ENCODE measurements at places on chromosomes 16 and 17.

- DNase-seq = no peak
Measured at GRCh38 chr17:77164483-77165091, 23.8 kb downstream of the SEC14L1 start.

DNA sequence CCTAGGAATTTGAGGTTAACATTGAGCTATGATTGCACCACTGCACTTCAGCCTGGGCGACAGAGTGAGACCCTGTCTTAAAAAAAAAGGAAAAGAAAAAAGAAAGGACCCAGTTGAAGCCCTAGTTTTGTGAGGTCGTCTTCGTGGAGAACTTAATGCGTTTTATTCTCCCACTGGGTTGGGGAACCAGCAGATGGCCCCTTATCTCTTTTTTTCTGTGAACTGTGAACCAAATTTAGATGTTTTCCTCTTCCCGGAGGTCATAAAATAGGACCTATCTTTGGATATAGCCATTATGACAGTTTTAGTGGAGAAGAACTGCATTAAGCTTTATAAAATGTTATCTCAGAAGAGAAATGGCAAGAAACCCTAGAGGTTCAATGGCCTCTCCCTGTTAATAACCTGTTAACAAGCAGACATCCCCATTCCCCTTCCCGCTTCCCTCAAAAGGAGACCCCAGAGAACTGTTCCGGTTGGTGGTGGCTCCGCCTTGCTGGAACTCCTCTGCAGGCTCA lies 23.5 kb downstream of the KIAA0513 start:
- DNase-seq = no peak

GRCh38 chr16:15032547-15033308 lies 23.1 kb downstream of the NTAN1 start:
- peak; percentile 68 for DNase-seq

- DNase-seq = no peak
Measured at GRCh38 chr16:20878682-20879147, 21.4 kb downstream of the DCUN1D3 start.

GRCh38 chr16:46775214-46775613 lies 27.1 kb upstream of the MYLK3 start:
- peak; percentile 34 for DNase-seq

DNA sequence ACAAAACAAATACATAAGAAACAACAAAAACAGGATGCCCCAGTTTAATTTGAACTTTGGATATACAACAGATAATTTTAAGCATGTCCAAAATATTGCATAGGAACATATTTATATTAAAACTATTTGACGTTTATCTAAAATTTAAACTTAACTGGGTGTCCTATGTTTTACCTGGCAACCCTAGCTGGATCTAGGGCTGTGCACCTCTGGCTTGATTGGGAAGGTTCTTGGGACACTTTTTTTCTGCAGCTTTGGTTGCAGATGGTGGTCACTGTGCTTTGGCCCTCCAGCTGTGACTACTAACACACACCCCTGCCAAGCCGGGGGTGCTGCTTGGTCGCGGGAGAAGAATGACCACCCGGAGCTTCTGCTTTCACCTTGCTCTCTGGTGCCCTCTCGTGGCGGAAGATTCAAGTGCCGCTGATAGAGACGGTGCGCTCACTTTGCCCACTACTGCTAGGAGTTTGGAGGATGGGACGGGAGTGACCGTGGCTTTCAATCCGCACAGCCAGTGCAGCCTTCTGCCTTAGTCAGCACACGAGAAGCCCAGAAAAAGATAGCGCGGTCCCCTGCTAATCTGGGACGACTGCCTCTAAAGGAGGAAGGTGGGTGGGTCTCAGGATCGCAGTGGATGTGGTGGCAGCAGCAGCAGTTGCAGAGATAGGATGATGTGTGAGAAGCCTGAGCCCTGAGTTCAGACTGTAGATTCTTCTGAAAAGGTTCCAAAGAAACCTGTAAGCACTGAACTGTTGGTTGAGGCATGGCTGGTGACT lies 6.7 kb downstream of the SPACA3 start:
- DNase-seq = peak; percentile 76

DNA sequence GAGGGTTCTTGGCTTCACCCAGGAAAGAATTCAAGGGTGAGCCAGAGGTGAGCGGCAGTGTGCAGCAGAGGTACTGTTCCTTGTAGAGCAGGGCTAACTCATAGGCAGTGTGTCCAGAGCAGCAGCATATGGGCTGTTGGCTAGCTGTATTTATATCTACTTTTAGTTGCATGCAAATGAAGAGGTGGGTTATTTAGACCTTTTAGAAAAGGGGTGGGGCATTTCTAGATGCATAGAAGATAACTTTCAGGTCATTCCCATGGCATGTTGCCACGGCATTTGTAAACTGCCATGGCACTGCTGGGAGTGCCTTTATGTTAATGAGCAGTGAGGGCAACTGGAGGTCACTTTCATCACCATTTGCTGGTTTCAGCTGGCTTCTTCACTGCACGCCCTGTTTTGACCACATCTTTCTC lies 141.0 kb downstream of the STX8 start:
- peak; percentile 34 for DNase-seq

DNA sequence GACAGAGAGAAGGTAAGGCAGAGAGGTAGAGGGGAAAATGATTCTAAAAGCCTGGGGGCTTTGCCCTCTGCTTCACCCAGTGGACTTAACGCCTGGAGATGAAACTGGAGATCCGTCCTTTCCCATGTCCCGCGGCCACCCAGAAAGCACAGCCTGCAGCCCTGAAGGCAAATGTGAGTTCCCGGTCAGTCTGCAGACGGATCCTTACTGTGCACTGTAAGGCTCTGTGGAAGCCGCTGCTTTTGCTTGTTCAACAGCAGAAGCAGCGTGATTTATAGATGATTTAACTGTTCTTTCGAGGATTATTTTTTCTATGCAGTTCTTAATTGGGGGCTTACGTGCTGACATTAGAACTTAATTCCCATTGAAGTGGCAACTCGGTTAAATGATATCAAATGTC lies 290.4 kb downstream of the FOXL1 start:
- peak; percentile 32 for DNase-seq

- DNase-seq = no peak
Measured at GRCh38 chr16:69514356-69514755, 51.4 kb upstream of the NFAT5 start.

DNA sequence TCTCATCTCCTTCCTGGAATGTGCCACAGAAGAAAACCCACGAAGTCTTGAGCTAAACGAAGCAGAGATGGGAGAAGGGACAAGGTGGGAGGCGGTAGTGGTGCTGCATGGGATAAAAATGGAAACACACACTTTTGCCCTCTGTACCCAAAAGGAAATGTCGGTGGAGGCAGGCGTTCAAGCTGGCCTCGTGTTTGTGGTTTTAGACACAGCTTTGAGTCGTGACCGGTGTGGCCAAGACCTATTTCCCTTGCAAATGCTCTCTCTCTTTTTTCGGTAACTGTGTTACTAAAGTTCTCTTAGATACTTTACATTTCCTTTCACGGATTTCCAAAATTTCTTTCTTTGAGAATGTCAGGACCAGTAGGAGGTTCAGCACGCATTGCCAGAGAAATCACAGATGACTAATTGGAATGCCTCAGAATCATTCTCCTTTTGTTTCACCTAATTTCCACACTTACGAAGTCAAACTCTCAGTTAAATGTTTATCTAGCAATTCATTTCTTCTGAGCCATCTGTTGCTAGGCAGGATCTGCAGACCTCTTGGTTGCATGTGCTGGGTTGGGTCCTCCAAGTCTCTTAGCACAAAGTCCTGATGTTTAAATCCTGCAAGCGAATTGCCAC lies 412.3 kb downstream of the MAF start:
- DNase-seq = no peak

DNA sequence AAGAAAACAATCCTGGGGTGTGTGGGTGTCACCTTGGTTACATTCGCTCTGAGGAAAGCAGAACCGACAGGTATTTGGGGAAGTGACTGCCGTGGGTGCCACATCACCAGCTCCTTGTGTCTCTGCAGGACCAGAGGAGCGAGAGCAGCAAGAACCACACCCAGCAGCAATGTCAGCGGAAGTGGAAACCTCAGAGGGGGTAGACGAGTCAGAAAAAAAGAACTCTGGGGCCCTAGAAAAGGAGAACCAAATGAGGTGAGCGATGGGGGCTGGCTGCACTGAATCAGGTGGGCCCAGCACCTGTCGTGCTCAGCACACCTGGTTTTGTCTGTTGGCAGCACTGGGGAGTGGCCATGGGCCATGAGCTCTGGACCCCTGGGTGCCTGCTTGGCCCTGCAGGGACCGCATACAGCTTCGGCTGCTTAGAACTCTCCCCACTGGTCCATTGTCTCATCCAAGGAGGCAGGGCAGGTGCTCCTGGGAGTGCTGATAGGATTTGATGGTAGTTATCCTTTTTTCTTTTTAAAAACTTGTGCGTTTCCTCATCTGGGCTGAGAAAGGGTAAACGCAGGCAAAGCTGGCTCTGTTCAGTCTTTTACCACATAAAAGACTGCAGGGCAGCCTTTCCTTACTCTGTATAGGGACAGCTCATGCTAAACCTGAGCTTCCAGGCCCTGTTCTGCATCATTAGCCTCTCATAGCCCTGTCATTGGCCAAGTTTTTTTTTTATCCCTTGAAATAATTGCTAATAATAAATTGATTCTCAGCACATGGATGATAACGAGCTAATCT lies 29.4 kb downstream of the HMOX2 start:
- no peak for DNase-seq

DNA sequence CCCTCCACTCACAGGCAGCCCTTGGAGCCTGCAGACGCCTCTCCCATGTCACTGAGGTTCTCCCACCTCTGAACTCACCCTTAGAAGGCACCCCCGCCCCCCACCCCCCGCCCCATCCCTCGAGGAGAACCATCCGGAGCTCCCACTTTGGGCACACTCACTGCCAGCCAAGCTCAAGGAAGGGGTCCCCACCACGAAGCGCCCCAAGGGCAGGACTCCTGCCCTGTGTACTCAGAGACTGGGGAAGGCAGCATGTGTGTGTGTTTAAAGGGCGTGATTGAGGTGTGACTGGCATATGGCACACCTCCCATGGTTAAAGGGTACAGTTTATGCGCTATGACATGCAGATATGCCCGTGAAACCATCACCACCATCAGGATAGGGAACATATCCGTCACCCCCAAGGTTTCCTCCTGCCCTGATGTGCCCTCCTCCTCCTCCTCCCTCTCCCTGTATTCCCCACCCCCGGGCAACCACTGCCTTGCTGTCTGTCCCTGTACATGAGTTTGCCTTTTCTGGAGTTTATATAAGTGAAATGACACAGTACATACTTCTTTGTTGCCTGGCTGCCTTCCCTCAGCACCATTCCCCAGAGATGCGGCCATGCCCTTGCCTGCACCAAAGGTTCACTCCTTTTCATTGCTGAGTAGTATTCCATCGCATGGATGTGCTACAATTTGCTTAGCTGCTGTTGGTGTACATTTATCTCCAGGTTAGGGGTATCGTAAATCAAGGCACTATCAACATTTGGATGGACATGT lies 14.0 kb upstream of the RBFOX3 start:
- DNase-seq = no peak

GRCh38 chr16:799948-800833 lies at the start of gene GNG13:
Gene GNG13, minus strand, starts transcription at chr16:800734. Its CDS starts 1,657 bp downstream, at chr16:799077.
- DNase-seq = no peak

DNA sequence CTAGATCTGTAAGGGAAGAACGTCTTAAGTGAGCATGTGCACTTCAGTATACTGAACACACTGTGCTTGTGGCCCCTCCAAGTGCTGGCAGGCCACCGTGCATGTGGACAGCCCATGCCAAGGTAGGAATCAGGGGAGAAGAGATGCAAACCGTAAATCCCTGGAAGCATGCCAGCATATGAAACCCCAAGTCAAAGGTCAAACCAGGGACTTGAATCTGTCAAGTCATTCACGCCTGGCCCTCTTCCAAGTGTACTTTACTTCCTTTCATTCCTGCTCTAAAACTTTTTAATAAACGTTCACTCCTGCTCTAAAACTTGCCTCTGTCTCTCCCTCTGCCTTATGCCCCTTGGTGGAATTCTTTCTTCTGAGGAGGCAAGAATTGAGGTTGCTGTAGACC lies 2.8 kb upstream of the ATXN2L start:
- DNase-seq = no peak

- DNase-seq = no peak
Measured at GRCh38 chr17:66714046-66715023, 120.6 kb upstream of the CACNG5 start.

- DNase-seq = no peak
Measured at GRCh38 chr17:11916091-11916490, 81.2 kb downstream of the ZNF18 start.

DNA sequence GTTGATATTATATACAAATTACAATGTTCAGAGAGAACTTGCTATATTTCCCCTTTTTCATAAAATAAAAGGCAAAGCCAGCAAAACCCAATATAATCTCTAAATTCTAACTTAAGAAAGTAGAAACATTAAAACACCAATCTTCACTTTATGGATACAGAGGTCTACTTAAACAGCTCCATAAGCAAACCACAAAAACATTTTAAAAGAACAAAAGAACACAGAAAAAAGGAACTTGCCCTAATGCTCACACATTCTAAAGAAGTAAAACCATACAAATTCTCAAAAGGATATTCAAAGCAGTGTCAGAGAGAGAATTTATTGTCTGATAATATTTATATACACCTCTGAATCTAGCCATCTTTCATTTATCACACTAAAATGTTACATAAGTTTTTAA lies 606 bp downstream of the ABCA10 start:
- DNase-seq = no peak

DNA sequence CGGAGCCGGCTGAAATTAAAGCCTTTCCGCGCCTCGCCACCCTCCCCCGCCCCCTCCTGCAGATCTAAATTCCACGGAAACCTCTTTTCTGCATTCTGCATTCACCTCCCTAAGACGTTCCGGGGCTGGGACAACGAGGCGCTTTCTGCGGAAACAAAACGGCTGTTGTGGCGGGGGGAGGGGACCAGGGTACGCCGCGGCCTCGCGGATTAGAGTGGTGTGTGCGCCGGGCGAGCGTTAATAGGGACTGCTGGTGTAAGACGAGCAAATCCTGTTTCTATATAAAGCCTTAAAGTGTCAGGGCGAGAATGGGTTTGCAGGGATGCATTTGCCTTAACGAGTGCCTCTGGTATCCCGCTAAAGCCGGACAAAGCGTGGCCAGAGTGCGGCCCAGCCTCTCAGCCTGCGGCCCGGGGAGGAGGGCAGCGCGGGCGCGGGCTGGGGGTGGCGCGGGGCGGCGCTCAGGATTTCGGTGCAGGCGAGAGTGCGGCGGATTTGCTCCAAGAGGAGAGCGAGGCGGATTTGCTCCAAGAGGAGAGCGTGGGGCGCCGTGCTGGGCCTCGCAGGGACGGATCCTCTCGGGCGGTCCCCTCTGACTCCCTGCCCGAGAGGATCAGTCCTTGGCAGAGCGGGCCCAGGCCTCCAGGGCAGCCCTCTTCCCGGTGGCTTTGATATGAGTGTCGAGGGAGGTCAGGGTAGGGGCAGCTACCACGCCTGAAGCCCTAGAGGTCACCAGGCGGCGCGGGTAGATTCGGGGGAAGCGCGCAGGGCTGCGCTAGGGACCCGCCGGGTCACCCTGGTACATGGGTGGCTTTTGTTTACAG lies 5.1 kb downstream of the BAHCC1 start:
- DNase-seq = peak; percentile 68

- peak; percentile 24 for DNase-seq
Measured at GRCh38 chr17:73066148-73066884, 26.2 kb downstream of the SLC39A11 start.

- no peak for DNase-seq
Measured at GRCh38 chr17:79679631-79680317, 51.0 kb upstream of the ENPP7 start.
